ENCODE measurements at places on chromosomes 5 and 9. TPM values are rescaled to one million over a fixed set of nuclear protein-coding genes. Genes with fewer than 3 reads are reported as not detected.
A peak's percentile ranks its signal among the peaks of the same experiment; 100 is the strongest.

DNA sequence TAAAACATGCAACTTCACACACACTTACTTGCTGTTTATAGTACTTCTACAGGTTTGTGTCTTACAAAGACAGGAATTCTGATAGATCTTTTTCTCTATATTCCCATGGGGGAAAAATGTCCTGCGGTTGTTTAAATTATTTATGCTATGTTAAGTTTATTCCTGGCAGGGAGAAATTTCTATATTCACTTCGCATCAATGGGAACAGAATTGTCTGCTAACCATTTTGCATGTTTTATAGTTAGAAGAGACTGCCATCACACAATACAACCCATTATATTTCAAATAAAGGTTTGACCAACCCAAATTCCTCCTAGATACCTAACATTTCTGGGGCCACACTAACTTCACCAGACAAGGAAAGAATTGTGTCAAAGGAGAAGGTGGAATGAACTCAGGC, 110.0 kb upstream of the PRR16 start:
- no peak for DNase-seq

GRCh38 chr5:169268019-169268418, 32.9 kb downstream of the SLIT3 start:
- no peak for DNase-seq

- DNase-seq: no peak
These were observed 48.3 kb upstream of the DNAH5 start for GRCh38 chr5:13992795-13993194.

GRCh38 chr9:124347206-124347967, 67.9 kb downstream of the PSMB7 start:
- DNase-seq: no peak

GRCh38 chr9:20418485-20418884, 203.8 kb downstream of the MLLT3 start:
- no peak for DNase-seq

GRCh38 chr9:114385397-114386181, 2.2 kb downstream of the AKNA start:
- peak; percentile 70 for DNase-seq

DNA sequence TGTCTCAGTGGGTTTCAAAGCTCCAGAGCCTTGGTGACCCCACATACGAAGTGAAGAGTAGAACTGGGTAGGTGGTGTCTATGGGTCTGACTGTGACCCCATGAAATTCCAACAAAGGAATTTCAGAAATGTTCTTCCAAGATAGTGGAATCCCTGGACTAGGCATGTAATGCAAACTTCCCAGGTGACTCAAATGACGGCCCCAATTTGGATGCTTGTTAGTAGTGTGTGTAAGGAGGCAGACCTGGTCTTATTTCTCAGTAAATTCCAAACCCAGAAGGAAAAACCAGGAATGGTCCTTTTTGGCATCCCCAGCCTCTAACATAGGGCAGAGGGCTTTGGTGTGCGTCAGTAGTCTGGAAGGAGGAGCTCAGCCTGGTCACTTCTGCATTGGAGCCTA, 43.6 kb upstream of the ABCA1 start:
- DNase-seq: no peak

DNA sequence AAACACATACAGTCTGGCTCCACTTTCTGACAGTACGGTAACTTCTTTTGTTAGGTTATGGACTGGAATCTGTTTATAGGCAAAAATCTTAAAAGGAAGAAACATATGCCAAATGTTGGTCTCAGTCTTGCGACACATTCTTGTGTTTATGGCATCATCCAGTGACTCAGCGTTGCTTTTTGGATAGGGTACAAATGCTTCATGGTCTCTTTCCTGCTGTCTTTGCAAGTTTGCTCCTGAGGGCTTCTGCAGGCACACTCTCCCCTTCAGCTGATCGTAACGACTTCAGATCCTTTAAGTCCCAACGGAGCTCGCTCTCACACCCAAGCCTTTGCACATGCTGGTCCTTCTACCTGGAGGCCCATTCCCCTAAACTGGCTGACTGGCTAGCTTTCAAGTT, 23.6 kb upstream of the TNFSF8 start:
- no peak for DNase-seq

- DNase-seq: peak; percentile 7
These were observed 80.6 kb downstream of the FBXO4 start for GRCh38 chr5:42005561-42006153.

DNA sequence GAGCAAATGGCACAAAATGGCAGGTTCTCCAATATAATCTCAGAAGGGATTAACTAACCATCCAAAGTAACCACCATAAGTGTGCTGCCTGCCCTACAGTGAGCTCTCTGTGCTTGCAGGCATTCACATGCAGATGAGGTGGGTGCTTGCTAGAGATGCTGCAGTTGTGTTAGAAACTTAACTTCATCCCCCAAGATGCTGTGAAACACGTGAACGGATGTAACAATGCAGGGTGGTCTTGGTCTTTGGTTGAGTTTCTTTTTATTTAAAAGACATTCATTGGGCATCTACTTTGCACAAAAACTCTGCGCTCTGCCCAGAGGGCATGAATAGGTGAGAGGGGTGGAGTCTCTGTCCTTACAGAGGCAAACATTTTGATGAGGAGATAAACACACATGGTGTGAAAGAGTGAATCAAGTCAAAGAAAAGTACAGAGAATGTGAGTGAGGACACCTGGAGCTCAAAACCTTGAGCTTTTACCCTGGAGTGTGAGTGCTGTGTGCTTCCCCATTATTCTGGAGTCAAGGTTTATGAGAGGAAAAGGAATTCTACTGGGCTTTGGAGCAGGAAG, 143.9 kb upstream of the DAP start:
- no peak for DNase-seq

GRCh38 chr9:75111019-75111622, 22.8 kb downstream of the OSTF1 start:
- DNase-seq: peak; percentile 91

DNA sequence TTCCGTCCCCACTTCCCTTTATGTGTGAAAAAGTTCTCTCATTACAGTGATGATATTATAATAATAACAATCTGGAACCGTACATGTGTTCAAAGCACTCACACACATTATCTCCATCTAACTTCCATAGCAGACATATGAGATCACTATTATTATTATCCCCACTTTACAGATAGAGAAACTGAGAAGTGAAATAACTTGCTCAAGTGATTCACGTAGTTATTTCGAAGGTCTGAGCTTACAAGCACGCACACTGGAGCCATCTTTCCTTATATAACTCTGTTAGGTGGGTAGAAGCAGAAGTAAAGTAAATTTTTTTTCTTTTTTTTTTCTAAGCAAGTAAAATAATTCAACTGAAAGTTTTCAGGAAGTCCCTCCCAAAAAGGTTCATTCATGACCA, 62.9 kb upstream of the PTGER4 start:
- DNase-seq: no peak

DNA sequence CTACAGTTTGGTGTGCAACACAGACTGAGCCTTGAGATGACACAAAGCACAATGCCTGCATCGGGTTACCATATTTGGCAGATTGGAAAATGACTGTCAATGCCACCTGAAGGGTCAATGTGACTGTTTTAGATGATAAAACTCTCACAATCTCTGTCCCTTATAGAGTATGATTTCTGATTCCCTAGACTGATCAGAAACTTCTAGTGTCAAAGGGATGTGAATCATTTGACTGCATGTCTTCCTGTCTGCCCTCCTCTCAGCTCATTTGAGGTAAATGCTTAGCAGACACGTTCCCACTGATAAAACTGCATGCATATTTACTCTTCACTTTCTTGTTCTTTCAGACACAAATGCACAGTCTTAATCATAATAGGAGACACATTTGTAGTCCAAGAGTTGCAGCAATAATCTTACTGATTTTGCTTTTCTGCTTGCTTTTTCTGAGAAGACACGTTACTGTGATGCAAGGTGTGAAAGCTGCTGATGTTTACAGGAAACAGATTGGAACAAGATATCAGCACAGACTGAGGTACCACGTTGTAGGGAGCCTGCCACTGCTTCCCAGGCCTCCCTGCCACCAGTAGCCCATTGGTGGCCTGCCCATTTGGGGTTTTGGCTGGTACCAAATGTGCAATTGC, 77.8 kb downstream of the GCNT4 start:
- no peak for DNase-seq

- DNase-seq: peak; percentile 65
These were observed 16.2 kb downstream of the SIL1 start for GRCh38 chr5:139181835-139182452.

DNA sequence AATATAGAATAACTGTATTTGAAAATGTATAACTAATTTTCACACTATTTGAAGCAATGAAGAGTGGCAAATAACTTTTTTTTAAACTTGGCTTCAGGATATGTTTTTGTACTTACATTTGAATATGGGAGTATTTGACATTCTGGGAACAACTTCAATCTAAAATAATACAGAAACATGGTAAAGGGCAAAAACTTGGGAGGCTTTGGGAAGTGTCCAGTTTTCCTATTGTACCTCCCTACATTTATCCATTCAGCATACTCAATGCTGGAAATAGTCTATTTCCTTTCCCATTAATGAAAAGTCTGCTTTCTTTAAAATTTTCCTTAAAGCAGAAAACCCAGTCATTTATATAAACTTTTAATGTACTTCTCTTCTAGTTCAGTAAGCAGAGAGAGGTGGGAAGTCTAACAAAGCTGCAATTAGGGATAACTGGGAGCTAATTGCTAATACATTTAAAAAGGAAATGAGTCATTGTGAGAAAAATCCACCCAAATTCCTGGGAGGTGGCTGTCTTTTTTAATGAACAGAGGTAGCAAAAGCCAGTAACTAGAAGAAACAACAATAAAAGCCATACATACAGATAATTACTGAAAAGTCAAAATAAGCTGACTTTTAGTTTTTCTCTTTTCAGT, 128.8 kb downstream of the FBN2 start:
- no peak for DNase-seq

DNA sequence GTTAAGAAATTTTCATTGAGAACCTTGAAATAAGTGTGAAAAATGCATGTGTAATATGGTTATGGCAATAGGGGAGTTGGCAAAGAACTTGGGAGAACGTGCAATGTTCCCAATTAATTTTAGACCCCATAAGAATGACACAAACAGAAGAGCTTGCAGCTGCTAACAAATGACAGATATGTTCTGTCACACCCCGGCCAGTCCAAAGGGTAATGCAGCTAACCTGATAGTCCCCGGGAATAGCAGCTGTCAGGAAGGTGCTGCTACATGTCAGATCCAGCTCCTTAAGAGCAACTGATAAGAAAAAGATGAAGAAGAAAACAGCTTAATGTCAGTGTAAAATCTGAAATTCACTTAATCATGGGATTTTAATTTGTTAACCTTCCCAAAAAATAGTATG, 30.4 kb downstream of the SEMA5A start:
- DNase-seq: peak; percentile 52

DNA sequence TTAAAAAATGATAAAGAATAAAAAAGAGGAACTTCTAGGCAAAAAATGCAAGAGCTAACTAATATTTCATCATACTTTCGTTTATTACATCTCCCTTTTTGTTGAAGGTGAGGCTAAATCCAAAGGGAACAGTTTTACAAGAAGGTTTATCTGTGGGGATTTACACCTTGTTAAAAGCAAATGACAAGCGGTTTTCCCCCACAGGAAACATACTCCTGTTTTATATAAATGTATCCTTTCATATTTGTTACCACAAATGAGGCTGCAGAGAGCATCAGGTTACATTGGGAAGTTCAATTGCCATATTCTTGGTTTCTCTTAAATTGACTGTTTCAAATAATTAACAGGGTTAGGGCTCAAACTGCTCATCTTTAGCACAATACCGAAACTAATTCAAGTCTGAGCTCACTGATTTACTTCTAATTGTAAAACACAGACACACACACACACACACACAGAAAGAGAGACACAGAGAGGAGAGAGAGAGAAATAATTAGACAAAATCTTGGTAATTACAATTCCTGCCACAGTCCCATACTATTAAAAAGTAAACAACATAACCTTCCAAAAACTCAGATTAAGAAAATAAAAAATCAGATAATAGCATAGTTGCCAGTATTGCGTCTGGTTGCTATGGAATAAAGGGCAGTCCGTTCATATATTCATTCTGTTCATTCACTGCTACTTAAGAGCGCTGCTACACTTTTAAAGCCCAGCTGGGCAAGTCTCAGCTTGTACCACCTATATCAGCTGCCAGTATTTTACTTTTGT, 17.1 kb downstream of the RFX3 start:
- DNase-seq: no peak

DNA sequence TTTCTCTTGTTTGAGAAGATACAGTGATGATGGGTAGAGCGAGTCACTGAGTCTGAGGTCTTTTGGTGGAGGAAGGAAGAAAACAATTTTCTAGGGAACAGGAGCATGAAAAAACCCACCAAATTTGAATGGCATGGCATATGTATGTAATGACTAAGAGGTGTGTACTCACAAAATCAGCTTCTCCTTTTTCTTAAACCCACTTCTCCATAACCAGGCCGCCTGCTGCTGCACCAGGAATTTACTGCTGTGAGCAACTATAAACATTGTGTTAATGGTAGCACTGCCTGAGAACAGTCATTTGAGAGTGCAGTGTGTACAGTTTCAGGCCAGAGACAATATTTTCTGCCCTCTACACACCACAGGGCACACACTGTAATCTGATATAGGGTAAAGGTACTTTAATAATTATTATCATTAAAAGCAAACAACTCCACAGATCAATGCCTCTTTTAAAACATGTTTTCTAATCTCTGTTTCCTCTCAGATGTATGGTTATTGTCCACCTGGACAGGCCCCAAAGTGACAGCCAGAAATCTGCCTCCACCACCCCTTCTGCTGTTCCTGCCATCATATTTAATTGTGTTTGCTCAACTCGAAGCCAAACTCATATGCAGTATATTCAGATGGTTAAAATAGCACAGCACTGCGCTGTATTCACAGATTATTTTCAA, 241.6 kb downstream of the KIAA0825 start:
- peak; percentile 9 for DNase-seq

GRCh38 chr9:18604767-18605730, 131.1 kb downstream of the ADAMTSL1 start:
- no peak for DNase-seq

The SLC6A19 gene
- polyA plus RNA-seq: 139 TPM

The C5orf34 gene
- polyA plus RNA-seq: 2.1 TPM

The AOPEP gene
- 28.6 TPM for polyA plus RNA-seq

The TYRP1 gene
- 2.5 TPM for polyA plus RNA-seq

The MACIR gene
- 9.8 TPM for polyA plus RNA-seq

The CAVIN4 gene
- not detected for polyA plus RNA-seq

The PLAC8L1 gene
- polyA plus RNA-seq: not detected

The TAL2 gene
- 0.10 TPM for polyA plus RNA-seq

The PITX1 gene
- 12.2 TPM for polyA plus RNA-seq
